ENCODE measurements at places on chromosomes 7 and 10. TPM values are rescaled to one million over a fixed set of nuclear protein-coding genes. Genes with fewer than 3 reads are reported as not detected.
A peak's percentile ranks its signal among the peaks of the same experiment; 100 is the strongest.

- no peak for DNase-seq
- H3K36me3 ChIP-seq, result no peaks in the 10 kb centered on the region
- H3K4me1 ChIP-seq, result no peaks in the 10 kb centered on the region
- H3K4me3 ChIP-seq, result no peak overlapping the region
- no peak overlapping the region for H3K27ac ChIP-seq
These were observed 7.1 kb downstream of the ATOH7 start for GRCh38 chr10:68224810-68225209.

DNA sequence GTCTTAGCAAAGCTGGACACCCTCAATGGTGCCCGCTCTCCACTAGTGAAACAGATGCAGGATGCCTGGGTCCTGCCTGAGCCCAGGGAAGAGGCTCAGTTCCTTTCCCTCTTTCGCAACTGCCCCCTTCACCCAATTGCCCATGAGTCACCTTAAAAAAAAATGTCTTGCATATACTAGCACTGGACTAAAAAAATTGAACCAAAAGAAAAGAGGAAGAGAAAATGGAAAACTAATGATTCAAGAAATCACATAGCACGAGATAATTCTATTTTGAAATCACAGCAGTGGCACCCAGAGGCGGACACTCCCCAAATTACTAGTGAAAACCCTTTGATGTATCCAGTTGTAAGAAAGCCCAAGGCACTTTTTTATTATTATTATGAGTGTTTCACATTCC is 972.5 kb downstream of the LRMDA start:
- H3K4me3 ChIP-seq, result no peak overlapping the region
- H3K36me3 ChIP-seq, result no peaks in the 10 kb centered on the region
- H3K4me1 ChIP-seq, result no peaks in the 10 kb centered on the region
- H3K27me3 ChIP-seq, result peaks cover 4% of the 10 kb centered on the region

DNA sequence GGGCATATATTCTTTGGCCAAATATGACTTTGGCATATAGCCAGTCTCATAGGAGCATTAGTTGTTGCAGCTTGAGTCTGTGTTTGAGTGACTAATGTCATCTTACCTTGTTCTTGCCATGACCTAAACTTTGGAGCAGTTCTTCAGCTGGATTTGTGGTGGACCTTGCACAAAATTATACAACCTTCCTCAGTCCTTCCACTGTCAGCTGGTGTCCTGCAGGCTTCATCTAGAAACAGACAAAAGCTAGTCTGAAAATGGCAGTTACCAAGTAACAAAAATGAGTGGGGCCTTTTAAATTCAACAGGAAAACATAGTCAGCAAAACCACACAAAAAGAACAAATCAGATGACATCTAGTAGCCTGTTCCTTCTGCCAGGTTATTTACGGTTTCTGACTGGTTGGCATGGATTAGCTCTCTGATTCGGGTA is 59.5 kb upstream of the HECTD2 start:
- H3K4me1 ChIP-seq, result peaks cover 3% of the 10 kb centered on the region
- no peak overlapping the region for H3K27ac ChIP-seq
- no peaks in the 10 kb centered on the region for H3K36me3 ChIP-seq
- H3K27me3 ChIP-seq, result peaks cover 3% of the 10 kb centered on the region
- no peak overlapping the region for H3K4me3 ChIP-seq
- no peak for DNase-seq

GRCh38 chr7:77866370-77866769 is 67.8 kb downstream of the PHTF2 start:
- H3K27ac ChIP-seq, result no peak overlapping the region
- no peaks in the 10 kb centered on the region for H3K27me3 ChIP-seq
- H3K4me3 ChIP-seq, result no peak overlapping the region

DNA sequence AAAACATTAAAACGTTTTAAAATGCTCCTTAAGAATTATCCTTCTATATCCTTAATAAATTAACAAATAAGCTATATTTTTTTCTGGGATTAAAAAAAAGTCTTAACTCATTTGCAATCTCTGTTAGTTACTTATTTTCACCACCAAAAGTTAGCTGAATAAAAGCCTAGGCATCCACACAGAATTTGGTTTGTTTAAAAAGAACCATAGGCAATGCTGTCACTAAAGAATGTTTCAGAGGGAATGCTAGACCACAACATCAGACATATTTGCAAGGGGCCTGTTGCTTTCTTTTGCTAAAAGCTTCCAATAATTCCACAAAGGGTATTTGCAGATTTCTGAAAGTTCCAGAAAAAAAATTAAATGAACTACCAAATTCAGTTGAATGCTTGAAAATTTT is 244.2 kb downstream of the POU6F2 start:
- no peak overlapping the region for H3K4me3 ChIP-seq

DNA sequence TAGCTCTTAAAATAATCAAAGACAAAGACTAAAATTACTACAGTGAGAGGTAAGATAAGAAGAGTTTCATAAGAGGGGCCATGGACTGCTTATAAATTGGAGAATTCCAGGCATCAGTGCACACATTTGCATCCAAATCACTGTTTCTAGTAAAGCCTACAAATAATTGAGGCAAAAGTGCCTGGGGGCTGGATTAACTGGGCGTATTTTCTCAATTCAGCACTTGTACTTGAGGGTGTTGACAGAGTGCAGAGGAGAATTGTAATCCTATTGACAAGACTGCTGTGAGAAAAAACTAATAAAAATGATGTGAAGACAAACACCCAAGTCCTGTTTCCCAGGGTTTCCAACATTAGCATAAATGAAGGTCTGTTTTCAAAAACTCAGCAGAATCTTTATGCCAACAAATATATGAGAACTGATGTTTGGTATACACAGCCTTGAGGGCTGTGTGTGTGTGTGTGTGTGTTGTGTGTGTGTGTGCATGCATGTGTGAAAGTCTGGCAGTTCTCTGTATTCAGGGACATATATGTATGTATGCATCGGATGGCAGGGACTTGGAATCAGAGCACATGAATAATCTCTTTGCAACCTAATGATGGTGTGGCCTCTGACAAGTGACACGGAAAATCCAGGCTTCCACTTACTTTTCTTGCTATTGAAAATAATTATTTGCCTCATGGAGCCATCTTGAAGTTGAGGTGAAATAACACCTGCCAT is 182.1 kb upstream of the CDC14C start:
- H3K36me3 ChIP-seq, result no peaks in the 10 kb centered on the region
- H3K27me3 ChIP-seq, result no peaks in the 10 kb centered on the region
- no peak overlapping the region for H3K4me3 ChIP-seq
- H3K4me1 ChIP-seq, result no peaks in the 10 kb centered on the region

- peak overlapping the region; percentile 50 for H3K27ac ChIP-seq
- H3K4me3 ChIP-seq, result peak overlapping the region; percentile 78
- peaks cover 4% of the 10 kb centered on the region for H3K27me3 ChIP-seq
- H3K4me1 ChIP-seq, result peaks cover 13% of the 10 kb centered on the region
- peak; percentile 21 for DNase-seq
- peaks cover 3% of the 10 kb centered on the region for H3K36me3 ChIP-seq
These were observed 823 bp downstream of the COPG2 start for GRCh38 chr7:130667593-130668257.

DNA sequence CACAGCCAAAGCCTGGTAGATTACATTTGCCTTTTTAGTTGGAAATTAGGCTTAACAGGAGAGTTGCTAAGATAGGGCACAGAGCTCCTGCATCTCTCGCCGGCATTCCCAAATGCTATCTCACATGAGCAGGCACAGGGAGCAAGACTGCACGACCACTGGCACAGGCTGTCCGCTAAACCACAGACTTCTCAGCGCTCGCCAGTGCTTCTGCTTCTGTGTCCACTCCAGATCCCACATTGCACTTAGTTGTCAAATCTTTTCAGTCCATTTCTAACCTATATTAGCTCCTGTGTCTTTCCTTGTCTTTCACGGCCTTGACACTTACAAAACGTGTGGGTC is 138.9 kb downstream of the EGFR start:
- peaks cover 2% of the 10 kb centered on the region for H3K4me1 ChIP-seq
- peaks cover 5% of the 10 kb centered on the region for H3K27me3 ChIP-seq
- DNase-seq, result no peak
- no peaks in the 10 kb centered on the region for H3K36me3 ChIP-seq
- no peak overlapping the region for H3K4me3 ChIP-seq

GRCh38 chr7:1229956-1230355 is 2.7 kb upstream of the UNCX start:
- H3K36me3 ChIP-seq, result no peaks in the 10 kb centered on the region
- no peak for DNase-seq
- H3K27ac ChIP-seq, result no peak overlapping the region
- H3K4me3 ChIP-seq, result no peak overlapping the region

DNA sequence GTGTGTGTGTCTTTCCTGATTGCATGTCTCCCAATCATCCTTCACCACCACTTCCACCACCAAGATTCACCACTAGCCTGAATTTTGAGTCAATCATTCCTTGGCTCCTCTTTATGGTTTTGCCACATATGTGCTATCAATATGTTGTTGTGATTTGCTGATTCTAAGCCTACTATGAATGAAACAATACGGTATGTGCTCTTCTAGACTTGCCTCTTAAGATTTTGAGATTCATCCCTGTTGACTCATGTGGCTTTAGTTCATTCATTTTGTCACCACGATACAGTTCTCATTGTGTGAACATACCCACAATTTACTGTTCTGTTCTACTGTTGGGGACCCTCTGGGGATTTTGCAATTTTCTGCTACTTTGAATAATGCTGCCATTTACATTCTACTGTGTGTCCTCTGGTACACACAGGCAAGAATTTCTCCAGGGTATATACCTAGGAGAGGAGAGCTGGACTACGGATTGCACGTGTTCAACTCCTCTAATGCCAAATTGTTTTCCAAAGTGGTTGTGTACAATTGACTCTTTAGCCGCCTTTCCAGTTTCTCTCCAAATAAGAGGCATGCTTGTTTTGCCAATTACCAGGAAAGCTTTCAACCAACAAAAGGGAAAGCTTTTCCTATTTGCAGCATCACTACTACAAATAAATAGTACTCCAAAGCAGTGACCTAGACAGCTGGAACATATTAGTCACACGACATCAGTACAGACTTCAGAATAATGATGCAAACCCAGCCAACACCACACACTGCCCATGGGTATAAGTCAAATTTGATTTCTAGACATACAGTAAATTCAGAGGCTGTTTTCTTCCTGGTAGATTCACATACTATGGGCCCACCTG is 30.0 kb downstream of the SGMS1 start:
- H3K27me3 ChIP-seq, result no peaks in the 10 kb centered on the region
- peaks cover 18% of the 10 kb centered on the region for H3K4me1 ChIP-seq
- no peak overlapping the region for H3K4me3 ChIP-seq
- H3K36me3 ChIP-seq, result peaks cover 11% of the 10 kb centered on the region
- peak; percentile 30 for DNase-seq
- H3K27ac ChIP-seq, result no peak overlapping the region

DNA sequence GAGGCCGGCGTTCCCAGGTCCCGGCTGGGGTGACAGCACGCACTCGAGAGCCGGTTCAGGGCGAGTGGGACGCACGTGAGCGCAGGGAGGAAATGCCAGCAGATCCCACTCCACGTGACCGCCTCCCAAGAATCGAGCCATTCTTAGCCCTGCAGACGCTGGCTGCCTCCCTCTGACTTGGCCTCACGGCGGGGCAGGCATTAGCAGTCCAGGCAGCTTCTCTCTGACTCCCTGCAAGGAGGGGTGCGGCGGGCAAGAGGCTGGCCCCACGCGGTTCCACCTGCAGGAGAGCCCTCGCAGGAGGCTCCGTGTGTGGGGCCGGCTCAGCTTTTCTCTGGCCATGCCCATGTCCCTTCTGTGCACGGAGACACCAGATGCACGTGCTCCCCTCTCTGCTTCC is 10.1 kb downstream of the GPR146 start:
- no peaks in the 10 kb centered on the region for H3K27me3 ChIP-seq
- no peak for DNase-seq
- no peak overlapping the region for H3K4me3 ChIP-seq
- no peak overlapping the region for H3K27ac ChIP-seq
- H3K36me3 ChIP-seq, result no peaks in the 10 kb centered on the region

GRCh38 chr7:134669388-134669787 is 22.7 kb downstream of the BPGM start:
- no peak for DNase-seq
- H3K4me3 ChIP-seq, result peak overlapping the region; percentile 26
- peaks cover 44% of the 10 kb centered on the region for H3K4me1 ChIP-seq
- no peaks in the 10 kb centered on the region for H3K27me3 ChIP-seq
- peak overlapping the region; percentile 83 for H3K27ac ChIP-seq
- peaks cover 26% of the 10 kb centered on the region for H3K36me3 ChIP-seq

DNA sequence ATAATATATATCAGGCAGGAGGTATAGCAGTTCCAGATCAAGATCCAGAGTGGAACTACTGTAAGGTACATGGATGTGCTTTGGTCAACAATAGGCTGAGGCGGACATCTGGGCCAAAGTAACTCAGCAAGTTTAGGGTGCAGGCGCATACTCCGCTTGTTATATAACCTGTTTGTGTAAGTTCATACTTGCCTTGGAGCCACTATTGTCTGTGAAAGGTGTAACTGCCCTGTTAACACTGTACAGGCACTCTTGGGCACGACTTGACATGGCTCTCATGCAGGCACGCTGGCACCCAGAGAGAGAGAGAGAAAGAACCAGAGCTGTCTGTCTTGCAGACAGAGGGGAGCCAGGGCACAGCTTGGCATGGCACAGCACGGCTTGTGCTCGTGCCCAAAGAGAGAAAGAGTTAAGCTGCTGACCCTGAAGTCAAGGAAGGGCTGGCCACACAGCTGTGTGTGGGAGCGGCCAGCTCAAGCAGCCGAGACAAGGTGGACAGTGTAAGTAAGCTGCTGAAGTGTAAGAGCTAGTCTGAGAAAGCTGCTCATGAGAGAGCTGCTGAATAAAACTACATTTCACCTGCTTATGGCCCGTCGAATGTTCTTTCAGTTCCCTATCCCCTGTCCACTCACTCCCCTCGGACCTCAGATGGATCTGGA is 47.8 kb upstream of the KAT6B start:
- no peak overlapping the region for H3K27ac ChIP-seq
- no peak for DNase-seq
- H3K4me1 ChIP-seq, result no peaks in the 10 kb centered on the region
- H3K36me3 ChIP-seq, result no peaks in the 10 kb centered on the region

DNA sequence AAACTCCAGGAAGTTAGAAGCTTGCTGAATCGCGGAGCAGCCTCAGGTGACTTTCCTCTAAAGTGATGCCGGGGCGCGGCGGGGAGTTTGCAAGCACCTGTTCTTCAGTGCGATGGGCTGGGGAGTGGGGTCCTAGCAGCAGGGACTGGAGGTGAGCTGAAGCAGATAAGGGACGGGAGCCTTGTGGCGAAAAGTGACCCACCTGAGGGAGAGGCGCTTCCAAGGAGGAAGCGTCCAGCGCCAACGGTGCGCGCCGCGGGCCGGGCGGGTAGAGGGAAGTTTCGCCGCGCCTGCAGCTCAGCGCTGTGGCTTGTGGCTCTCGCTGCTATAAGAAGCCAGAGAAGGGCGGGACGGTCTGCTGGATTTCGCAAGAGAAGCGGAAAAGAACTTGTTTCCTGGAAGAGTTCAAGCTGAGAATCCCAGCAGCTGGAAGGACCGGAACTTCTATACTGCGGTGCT is at the start of gene STEAP4:
TSS of gene STEAP4 (minus strand) at position 305 of the 459 bp plus-strand sequence. CDS start 22,625 bp downstream, outside the sequence.
- peak; percentile 5 for DNase-seq
- no peak within 1 kb of the TSS for H3K27ac ChIP-seq
- no peaks in the 10 kb centered on the region for H3K36me3 ChIP-seq
- peaks cover 33% of the 10 kb centered on the region for H3K27me3 ChIP-seq
- peaks cover 4% of the 10 kb centered on the region for H3K4me1 ChIP-seq

Gene ANK3
- total RNA-seq, result 12.0 TPM

Gene CFAP69
- 0.69 TPM for total RNA-seq

Gene PSAP
- total RNA-seq, result 94.2 TPM

Gene SPDYE1
- total RNA-seq, result not detected

Gene OR13A1
- not detected for total RNA-seq

Gene COL17A1
- not detected for total RNA-seq

Gene GNGT1
- not detected for total RNA-seq
